ENCODE measurements at places on chromosomes 1 and 21.

DNA sequence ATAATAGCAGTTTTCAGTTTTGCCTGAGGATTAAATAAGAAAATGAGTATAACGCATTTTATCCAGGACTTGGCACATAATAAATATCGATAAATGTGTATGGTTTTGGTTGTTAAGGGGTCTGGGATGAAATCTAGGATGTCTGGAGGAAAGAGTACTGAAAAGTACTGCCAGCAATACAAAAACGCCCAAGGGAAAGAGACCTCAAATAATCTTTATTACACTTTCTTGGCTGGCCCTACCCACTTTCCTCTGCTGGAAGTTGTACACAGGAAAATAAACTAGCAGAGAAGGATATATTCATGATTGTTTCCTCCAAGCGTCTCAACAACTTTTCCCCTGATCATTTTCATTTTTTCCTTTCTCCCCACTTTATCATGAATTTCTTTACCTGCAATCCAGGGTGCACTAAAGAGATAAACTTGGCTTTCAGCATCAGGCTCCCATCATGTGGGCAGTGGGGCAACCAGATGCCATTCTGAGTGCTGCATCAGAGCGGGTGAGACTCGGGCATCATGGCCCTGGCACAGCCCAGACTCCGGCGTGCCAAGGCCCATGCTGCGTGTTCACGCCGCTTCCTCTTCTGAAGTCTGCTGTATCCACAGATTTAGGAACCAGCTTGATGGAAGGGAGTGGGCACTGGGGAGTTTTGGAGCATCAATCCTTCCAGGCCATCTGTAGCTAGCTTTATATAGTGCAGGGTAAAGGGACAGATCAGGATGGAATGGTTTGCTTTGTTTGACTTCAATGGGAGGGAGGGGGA is 35.8 kb upstream of the PLXNA2 start:
- H3K4me1 ChIP-seq: no peaks in the 10 kb centered on the region
- H3K36me3 ChIP-seq: no peaks in the 10 kb centered on the region

- H3K27me3 ChIP-seq: no peaks in the 10 kb centered on the region
- H3K27ac ChIP-seq: no peak overlapping the region
- no peak for DNase-seq
- H3K4me3 ChIP-seq: no peak overlapping the region
Measured at GRCh38 chr1:194698908-194699318, 1512.5 kb upstream of the B3GALT2 start.

GRCh38 chr1:51861669-51862068 is 16.9 kb downstream of the NRDC start:
- H3K27ac ChIP-seq: no peak overlapping the region
- peaks cover 8% of the 10 kb centered on the region for H3K4me1 ChIP-seq

- peaks cover 26% of the 10 kb centered on the region for H3K4me1 ChIP-seq
- peak overlapping the region; percentile 99 for H3K27ac ChIP-seq
- peak overlapping the region; percentile 97 for H3K4me3 ChIP-seq
- H3K27me3 ChIP-seq: no peaks in the 10 kb centered on the region
- H3K36me3 ChIP-seq: peaks cover 37% of the 10 kb centered on the region
Measured at GRCh38 chr1:151346082-151346768, 827 bp downstream of the RFX5 start.

- H3K36me3 ChIP-seq: no peaks in the 10 kb centered on the region
- no peak for DNase-seq
- H3K27ac ChIP-seq: no peak overlapping the region
- H3K4me1 ChIP-seq: no peaks in the 10 kb centered on the region
Measured at GRCh38 chr21:27569831-27570230, 602.9 kb upstream of the ADAMTS5 start.

DNA sequence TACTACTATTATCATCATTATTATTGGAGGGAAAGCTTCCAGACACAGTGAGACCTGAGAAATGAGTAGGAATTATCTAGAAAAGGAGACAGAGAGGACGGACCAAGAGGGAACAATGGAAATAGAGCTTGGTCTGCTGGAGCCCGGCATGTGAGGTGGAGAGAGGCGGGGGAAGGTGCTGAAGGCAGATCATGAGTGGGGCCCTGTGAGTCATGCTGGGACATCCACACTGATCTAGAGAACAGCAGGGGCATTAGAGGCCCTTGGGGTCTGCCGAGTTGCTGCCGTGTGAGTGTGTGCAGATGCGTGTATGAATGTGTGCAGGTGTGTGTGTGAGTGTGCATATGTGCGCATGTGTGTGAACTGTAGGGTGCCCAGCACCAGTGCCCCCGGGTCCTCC is 65.7 kb downstream of the TMCO4 start:
- H3K4me3 ChIP-seq: no peak overlapping the region
- H3K4me1 ChIP-seq: no peaks in the 10 kb centered on the region
- peaks cover 13% of the 10 kb centered on the region for H3K36me3 ChIP-seq

DNA sequence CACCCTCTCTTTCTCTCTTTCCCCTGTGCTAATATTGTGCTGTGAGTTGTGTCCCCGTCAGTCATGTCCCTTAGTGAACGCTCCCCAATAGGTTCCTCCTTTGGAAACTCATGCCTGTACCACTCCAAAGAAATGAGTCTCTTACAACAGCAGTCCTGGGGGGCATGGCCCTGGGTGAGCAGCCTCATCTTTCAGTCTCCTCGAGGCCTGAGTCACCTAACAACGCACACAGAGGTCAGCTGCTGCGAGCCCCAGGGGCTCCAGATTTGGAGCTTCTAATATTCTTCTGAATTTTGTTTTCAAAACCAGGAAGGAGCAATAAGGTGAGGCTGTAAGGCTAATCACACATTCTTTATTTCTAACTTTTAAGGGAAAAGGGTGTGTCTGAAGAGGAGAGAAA is 30.5 kb upstream of the ZBTB8A start:
- no peak for DNase-seq
- no peak overlapping the region for H3K27ac ChIP-seq
- no peak overlapping the region for H3K4me3 ChIP-seq
- peaks cover 6% of the 10 kb centered on the region for H3K27me3 ChIP-seq
- H3K4me1 ChIP-seq: no peaks in the 10 kb centered on the region
